Stimulated activated CD4-positive, alpha-beta T cell treated with anti-CD3 and anti-CD28 coated beads, Interleukin-1b, Interleukin-23, amount 100 ng/mL, for 48 hours (primary cell): ENCODE measurements at places on chromosomes 12 and 14.

DNA sequence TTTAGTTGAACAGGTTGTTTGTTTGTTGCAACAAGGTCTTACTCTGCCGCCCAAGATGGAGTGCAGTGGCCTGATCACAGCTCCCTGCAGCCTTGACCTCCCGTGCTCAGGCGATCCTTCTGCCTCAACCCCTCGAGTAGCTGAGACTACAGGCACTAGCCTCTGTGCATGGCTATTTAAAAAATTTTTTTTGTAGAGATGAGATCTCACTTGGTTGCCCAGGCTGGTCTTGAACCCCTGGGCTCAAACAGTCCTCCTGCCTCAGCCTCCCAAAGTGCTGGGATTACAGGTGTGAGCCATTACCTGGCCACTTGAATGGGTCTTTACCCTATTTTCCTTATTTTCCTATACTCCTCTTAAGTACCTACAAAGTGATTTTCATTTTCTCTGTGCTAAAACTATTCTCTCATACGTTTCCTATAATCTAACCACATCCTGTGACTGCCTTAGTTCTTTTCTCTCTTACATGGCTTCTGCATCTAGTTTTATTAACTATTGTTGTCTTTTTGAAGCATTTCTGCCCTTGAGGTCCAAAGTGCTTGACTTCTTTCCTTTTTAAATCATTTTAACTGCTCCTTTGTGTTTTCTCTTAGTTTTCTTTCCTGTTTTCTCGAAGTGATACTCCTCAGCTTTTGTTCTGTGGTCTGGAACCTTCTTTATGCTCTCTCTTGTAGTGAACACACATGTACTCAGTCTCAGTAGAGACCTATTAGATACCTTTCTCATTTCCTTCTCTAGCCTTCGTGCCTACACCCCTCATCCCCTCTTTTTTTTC is 14.1 kb downstream of the GPX2 start:
- no peak for DNase-seq

GRCh38 chr14:53278602-53279506 is 125.7 kb upstream of the DDHD1 start:
- DNase-seq, result no peak

DNA sequence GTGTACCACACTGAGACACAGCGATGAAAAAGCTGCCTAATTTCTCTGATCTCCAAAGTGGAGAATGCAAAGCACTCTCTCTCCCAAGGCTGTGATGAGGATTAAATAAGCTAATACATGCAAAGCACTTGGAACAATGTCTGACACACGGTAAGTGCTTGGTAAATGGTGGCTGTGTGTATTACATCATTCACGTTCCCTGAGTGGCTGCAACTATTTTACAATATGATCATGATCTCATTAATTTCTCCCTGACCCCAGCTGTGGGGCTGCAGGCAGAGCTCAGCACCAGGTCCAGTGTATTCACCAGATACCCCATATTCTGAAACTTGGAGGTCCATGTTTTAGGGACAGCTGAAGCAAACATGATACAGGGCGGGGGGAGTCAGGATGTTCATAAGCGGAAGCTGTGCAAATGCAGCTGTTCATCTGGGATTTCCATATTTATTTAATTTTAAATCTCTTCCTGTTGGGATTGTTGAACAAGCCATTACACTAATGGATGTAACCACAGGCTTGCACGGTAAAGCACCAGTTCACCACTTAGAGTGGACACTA is 106.4 kb downstream of the CCDC60 start:
- no peak for DNase-seq

GRCh38 chr14:105529569-105530284 is 3.3 kb downstream of the TMEM121 start:
- DNase-seq, result peak; percentile 49

GRCh38 chr12:55707219-55707671 is 459 bp downstream of the ITGA7 start:
- no peak for DNase-seq

- DNase-seq, result no peak
Measured at GRCh38 chr12:20486233-20486632, 117.9 kb downstream of the PDE3A start.

GRCh38 chr12:128819293-128820144 is 4.2 kb downstream of the SLC15A4 start:
- DNase-seq, result no peak

DNA sequence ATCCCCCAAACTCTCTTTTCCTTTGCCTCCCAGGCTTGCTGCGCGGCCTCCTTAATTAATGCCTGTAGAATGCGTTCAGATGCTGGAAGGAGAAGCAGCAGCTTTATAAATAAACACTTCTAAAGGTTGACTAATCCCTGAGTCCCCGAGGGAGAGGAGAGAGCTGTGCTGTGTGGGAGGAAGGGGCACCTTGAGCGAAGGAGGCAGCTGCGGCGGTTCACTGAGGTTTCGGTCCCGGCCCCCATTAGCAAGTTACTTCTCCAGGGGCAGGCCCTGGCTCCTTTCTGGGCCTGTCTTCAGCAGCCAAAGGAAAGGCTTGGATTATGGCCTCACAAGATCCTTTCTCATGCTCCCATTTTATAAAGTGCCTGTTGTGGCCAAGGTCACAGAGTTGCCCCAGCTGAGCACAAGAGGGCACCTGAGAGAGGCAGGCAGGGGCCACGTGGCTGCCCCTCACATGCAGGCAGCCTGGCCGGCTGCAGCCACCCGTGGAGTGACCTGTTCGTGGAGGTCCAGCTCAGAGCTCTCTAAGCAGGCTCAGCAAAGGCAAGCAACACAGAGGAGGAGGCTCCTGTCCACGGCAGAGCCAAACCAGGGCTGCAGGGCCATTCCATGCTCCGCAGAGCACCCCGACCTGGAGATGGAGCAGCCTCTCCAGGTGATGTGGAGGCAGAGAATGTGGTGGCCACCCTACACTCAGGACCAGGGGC is 15.0 kb upstream of the CACNA2D4 start:
- DNase-seq, result no peak

GRCh38 chr12:51822956-51823355 is 25.6 kb downstream of the FIGNL2 start:
- no peak for DNase-seq
